ENCODE measurements at places on chromosomes 2 and 18. TPM values are rescaled to one million over a fixed set of nuclear protein-coding genes. Genes with fewer than 3 reads are reported as not detected.

RAX gene
- not detected for total RNA-seq

SYT4 gene
- not detected for total RNA-seq

SERPINB11 gene
- 0.03 TPM for total RNA-seq

FAM237A gene
- not detected for total RNA-seq

SMAD7 gene
- 20.9 TPM for total RNA-seq

MC2R gene
- not detected for total RNA-seq

DSG2 gene
- total RNA-seq, result 59.6 TPM

G6PC2 gene
- not detected for total RNA-seq

SOCS6 gene
- 28.4 TPM for total RNA-seq

LIMS3 gene
- not detected for total RNA-seq

KYNU gene
- total RNA-seq, result 216 TPM

HSBP1L1 gene
- total RNA-seq, result 12.5 TPM

EMILIN2 gene
- total RNA-seq, result 14.7 TPM

CRYGC gene
- not detected for total RNA-seq

ADAM23 gene
- 10.0 TPM for total RNA-seq

MEIS1 gene
- 1.6 TPM for total RNA-seq

SERPINB13 gene
- not detected for total RNA-seq

COL3A1 gene
- 0.22 TPM for total RNA-seq

DAPL1 gene
- 0.16 TPM for total RNA-seq

SIX2 gene
- 2.8 TPM for total RNA-seq

RAD51AP2 gene
- not detected for total RNA-seq

NT5DC4 gene
- 0.94 TPM for total RNA-seq

LRRTM4 gene
- not detected for total RNA-seq

MSH6 gene
- total RNA-seq, result 76.1 TPM

RIT2 gene
- not detected for total RNA-seq

CD8A gene
- total RNA-seq, result 0.18 TPM

SMAD4 gene
- total RNA-seq, result 57.1 TPM

HOXD11 gene
- total RNA-seq, result 6.5 TPM

Data from A549 treated with AZD2906 at 1 μM for 4 hours (cell line).